ENCODE measurements at places on chromosomes 16 and 17. TPM values are rescaled to one million over a fixed set of nuclear protein-coding genes. Genes with fewer than 3 reads are reported as not detected.

GRCh38 chr17:27518545-27519521 is 62.6 kb downstream of the KSR1 start:
- no peak for DNase-seq

DNA sequence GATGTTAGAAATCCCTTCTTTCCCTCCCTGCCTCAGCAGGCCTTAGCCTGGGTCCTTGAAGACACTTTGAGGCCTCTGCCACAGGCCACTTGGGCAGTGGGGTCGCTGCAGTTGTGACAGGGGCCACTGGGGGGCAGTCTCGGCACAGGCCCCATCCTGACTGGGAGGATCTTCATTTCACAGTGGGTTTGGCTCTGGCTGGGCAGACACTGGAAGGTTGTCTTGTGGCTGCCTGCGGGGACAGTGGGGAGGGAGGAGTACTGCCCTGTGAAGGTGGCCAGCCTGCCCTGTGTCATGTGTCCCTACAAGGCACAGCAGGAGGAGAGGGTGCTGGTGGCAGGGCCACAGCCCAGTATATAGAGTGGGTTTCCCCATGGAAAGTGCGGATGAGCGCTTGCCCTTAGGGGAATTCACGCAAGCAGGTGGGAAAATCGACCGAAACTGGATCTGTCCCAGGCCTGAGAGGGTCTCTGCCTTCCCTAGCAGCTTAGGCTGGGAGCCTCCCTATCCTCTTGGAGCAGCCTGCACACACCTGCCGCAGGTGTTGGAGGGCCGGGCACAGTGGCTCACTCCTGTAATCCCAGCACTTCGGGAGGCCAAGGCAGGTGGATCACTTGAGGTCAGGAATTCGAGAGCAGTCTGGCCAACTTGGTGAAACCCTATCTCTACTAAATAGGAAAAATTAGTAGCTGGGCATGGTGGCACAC is 28.8 kb downstream of the GINS2 start:
- DNase-seq: peak; percentile 39

- DNase-seq: peak; percentile 84
These were observed 28.3 kb upstream of the BHLHA9 start for GRCh38 chr17:1241929-1242328.

DNA sequence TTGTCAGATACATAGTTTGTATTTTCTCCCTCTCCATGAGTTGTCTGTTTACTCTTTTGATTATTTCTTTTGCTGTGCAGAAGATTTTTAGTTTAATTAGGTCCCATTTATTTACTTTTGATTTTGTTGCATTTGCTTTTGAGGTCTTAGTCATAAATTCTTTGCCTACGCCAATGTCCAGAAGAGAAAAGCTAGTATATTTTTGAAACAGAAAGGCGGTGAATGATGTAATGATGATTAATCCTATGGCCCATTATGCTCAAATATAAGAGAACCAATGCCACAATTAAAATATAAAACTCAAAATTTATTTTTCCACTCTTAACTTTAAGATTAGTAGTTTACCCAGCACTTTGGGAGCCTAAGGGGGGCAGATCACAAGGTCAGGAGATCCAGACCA is 59.8 kb upstream of the SMIM36 start:
- no peak for DNase-seq

DNA sequence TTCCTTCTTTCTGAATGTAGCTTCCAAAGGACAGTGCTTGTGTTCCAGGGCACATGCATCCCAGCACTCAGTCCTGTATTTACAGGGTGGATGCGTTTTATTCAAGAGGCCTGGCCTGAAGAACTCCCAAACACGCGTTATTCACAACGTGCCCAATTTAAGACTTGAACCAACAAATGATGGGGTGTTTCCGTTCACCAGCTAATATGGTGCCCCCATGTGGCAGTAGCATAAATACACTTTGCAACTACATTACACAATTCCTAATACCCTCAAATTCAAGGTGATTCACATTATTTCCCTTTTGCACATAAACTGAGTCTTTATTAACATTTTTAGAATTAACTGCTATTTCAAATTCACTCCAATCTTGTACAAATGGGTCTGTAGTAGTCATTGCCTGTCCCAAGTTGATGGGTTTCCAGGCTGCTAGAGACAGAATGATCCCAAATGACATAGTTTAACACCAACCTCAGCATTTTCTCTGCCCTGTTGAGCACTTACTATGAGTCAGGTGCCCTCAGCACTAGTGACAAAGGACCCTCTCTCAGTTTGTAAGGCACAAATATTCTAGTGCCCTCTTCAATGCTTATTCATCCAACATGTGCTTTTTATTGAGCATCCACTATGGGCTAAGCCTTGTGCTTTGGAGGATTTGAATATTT is 26.9 kb downstream of the HSD17B2 start:
- peak; percentile 40 for DNase-seq

- peak; percentile 89 for DNase-seq
These were observed 2.3 kb downstream of the LRRC3C start for GRCh38 chr17:39929646-39930407.

DNA sequence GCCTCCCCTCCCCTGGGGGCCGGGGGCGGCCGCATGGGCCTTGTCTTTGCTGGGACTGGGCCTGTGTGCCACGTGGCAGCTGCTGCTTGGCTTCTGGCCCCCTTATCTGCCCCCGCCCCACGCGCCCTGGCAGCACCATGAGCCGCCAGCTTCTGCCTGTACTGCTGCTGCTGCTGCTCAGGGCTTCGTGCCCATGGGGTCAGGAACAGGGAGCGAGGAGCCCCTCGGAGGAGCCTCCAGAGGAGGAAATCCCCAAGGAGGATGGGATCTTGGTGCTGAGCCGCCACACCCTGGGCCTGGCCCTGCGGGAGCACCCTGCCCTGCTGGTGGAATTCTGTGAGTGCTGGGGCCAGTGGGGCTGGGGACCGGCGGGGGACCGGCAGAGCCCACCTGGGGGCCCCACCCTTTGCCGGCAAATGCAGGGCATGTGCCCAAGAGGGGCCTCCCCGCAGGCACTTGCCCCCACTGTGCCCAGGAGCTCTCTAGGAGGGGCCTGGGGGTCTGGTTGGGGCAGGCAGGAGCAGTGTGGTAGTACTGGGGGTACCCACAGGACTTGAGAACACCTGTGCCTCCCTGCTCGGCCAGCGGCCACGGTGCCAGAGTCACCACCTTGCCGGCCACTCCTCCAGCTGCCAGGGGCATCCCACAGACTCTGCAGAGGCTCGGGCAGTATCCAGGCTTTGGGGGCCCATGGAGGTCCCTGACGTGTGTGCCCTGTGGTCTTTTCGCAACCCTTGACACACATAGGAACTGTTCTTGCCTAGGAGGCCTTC is at the start of gene PDIA2:
Gene PDIA2 (plus strand): TSS at position 132 of the 773 bp plus-strand sequence. CDS start 6 bp downstream, at position 138.
- no peak for DNase-seq

DNA sequence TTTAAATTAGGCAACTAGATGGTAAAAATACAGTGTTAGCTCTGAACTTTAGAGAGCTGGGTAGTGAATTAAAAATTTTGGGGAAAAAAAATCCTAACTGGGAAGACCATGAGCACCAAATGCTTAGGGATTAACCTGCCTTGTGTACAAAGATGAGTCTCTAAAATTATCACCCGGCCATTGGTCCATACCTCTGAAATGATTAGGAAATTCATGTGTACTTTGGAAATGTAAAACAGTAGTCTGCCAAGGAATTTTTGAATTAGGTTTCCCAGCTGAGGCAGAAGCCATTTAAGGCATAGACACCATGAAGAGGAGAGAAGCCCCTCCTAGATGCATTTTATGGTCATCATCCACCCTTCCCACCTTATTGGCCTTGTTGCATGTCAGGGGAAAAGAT is 670.5 kb upstream of the SALL1 start:
- no peak for DNase-seq

- DNase-seq: no peak
These were observed 112.9 kb downstream of the ABCC1 start for GRCh38 chr16:16062023-16062937.

- DNase-seq: no peak
These were observed 85.8 kb downstream of the MRC2 start for GRCh38 chr17:62713086-62713881.

DNA sequence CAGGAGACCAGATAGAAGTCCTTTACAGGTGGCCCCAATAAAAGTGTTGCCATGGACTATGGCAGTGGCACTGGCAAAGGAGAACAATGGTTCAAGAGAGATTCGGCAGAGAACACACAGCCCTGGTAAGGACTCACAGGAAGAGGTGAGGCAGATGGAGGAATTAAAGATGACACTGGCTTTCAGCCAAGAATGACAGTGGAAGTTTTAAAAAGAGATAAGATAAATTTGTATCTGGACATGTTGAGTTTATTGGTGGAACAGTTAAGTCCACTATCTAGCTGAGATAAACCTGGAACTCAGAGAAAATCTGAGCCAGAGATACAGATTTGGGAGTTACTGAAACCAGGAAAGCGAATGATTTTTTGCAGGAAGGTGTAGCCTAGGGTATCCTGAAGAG is 20.1 kb downstream of the CMC2 start:
- DNase-seq: no peak

- DNase-seq: peak; percentile 79
These were observed 543 bp downstream of the STX4 start for GRCh38 chr16:31033709-31034492.

DNA sequence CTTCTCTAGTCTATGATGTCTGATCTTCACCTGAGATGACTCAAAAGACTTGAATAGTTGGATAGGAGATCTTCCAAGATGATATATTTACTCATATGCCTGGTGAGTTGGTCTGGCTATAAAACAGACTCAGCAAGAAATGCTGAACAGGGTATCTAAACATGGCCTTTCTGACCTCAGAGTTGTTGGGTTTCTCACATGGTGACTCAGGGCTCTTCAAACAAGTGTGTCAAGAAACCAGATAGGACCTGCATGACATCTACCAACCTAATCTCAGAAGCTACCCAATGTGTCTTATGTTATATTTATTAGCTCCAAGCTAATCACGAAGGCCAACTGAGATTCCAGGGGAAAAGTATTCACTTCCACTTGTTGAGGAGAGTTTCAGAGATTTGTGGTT is 1477.3 kb downstream of the CDH8 start:
- DNase-seq: no peak

DNA sequence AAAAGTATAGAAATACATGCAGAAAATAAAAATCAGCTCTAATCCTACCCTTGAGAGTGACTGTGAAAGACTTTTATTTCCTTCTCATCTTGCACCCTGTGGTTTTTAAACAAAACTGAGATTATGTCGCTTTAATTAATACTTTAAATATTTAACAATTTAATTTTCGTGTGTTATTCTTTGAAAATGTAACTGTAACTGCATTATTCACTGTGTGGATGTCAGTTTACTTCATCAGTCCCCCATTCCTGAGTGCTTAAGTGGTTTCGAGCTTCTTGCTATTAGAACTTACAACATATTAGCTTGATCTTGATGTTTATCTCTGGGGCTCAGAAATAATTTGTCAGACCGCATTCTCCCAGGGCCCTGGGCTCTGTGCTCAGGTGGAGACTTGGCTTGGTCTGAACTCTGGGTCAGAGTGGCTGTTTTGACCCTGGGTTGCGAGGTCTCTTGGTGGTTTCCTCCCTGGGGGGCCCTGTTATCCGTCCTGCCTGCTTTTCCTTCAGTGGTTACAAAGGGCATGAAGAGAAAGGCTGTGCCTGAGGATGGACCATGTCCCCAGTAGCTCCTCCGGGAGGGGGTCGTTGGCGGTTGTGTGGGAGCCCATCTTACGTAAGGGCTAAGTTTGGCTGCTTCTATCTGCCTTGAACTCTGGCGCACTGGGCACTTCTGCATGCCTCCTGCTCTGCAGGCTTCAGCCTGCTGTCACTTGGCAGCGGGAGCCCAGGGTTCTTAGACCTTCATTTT is 25.7 kb downstream of the AKAP1 start:
- no peak for DNase-seq

DNA sequence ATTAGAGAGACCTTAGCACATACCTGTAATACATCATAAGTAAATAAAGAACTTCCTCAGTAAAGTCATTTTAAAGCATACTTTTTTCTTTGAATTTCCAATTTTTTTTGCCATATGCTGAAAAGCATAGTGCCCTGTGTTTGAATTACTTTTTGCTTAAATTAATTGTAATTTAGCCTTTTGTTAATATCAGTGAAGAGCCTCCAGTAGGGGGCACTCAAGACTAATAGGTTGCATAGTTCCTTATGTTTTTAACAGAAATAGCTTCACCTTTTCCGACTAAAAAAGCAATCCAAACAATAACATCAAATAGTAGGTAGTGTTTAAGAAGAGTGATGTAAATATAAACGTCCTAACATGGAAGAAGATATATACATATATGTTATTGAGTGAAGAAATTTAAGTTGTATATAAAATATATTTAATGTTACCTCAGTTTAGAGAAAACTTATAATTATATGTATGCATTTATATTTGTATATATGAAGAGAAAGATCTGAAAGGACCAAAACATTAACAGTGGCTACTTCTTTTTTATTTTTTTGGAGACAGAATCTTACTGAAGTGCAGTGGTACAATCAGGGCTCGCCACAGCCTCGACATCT is 18.6 kb downstream of the RAD51C start:
- DNase-seq: peak; percentile 84

DNA sequence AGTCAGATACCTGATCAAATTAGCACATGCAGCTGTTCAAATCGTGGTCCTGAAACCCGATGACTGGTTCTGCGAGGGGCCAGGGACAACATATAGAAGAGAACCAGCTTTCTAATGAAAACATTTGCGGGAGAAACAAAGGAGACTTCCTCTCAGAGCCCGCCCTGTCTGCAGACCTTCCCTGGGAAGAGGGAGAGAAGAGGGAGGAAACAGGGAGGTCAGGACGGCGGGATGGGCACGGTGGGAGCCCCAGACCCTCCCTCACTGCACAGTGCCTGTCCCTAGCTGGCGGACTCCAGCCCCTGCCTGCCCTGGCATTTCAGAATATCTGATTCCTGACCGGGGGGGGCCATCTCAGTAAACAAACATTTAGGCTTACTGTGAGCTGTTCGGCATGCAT is 317.3 kb downstream of the FOXL1 start:
- DNase-seq: no peak

GRCh38 chr16:49330562-49331201 is 42.9 kb upstream of the C16orf78 start:
- DNase-seq: no peak

DNA sequence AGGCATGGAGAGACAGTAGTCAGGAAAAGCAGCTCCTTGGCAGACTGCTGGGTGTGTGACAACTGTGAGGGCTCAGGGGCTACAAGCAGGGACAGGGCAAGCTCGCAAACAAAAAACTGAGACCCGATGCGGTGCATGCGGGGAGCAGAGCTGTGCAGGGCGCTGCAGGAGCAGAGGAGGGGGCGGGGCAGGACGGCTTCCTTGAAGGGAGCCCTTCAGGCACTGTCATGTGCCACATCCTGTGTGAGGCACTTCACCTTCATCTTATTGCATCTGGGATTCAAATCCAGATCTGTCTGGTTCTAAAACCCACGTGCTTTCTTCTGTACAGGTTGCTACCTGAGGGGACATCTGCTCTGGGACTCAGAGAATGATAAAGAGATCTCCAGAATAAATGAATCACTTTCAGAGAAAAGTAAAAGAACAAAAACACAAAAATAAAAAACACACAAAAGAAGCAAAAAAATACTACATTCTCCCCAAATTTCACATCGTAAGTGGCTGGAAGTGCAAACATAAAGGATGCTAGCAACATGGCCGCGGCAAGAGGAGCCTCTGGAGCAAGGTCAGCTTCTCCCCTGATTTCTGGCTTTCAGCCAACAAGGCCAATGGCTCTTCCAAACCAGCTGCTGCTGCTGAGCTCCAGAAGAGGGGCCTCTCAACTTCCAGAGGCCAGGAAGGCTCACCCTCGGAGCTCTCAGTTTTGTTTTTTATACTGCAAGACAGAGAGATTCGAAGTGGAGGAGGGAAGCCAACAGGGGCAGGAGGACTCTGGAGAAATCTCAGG is 14.2 kb downstream of the LYRM9 start:
- no peak for DNase-seq

Gene TM4SF5
- not detected for total RNA-seq

Gene SOX15
- 0.57 TPM for total RNA-seq

Gene CCL1
- not detected for total RNA-seq

Gene CD300H
- not detected for total RNA-seq

Gene ANKS4B
- not detected for total RNA-seq

Gene ST6GALNAC1
- not detected for total RNA-seq

All from fibroblast of the aortic adventitia (primary cell).